MG63 (cell line): ENCODE measurements at places on chromosomes 2 and 18. TPM values are rescaled to one million over a fixed set of nuclear protein-coding genes. Genes with fewer than 3 reads are reported as not detected.

The ZFP36L2 gene
- total RNA-seq, result 9.6 and 19.7 TPM in 2 replicates

The DUSP11 gene
- total RNA-seq, result 13.0 and 26.1 TPM in 2 replicates

The CHST9 gene
- total RNA-seq, result 1.8 TPM in 1 of 2 replicates, not detected in the other

The FAHD2B gene
- total RNA-seq, result 0.72 and 8.0 TPM in 2 replicates

The HMSD gene
- not detected in 2 replicates for total RNA-seq

The PAPOLG gene
- total RNA-seq, result 4.2 and 6.5 TPM in 2 replicates

The ATP9B gene
- total RNA-seq, result 6.1 and 11.7 TPM in 2 replicates

The XDH gene
- total RNA-seq, result 0.69 TPM in 1 of 2 replicates, not detected in the other

The RUFY4 gene
- not detected in 2 replicates for total RNA-seq

The CBLN2 gene
- total RNA-seq, result not detected in 2 replicates

The FARP2 gene
- 35.6 and 37.4 TPM in 2 replicates for total RNA-seq

The BMP10 gene
- total RNA-seq, result not detected in 2 replicates

The FMNL2 gene
- 11.1 and 11.6 TPM in 2 replicates for total RNA-seq

The ADRA2B gene
- total RNA-seq, result 0.03 TPM in 1 of 2 replicates, not detected in the other

GRCh38 chr2:100880730-100881129, 60.8 kb downstream of the NPAS2 start:
- peak; percentile 24 for DNase-seq

DNA sequence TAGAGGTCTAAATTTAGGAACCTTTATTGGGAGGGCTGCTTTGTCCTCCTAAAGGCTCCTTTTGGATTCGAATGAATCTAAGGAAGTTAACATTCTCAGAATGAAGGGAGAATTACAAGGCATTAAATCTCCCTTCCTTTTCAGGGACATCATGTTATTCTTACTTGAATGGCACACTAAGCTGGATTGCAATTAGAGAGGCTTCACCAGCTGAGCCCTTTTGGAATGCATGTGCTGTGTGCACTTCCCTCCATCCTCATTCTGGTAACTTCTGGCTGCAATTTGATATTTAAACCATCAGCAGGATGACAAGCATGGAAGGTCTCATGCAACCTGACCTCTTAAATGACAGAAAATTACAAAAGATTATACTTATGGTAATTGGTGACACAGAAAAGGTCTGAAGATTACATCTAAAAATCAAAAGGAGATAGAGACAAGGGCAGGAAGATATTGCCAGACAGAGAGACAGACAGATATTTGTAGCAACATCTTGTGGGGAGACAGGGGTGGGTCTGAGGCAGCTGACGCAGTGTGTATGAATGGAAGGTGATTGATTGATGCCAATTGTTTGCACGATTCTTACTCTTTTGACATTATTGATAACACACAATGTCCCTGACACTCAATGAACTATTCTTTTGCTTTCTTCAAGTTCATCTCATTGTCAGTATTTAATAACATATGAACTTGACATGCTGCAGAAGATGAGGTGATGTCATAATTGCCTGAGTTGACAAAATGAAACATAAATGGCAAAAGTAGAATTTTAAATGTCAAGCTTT, 570.8 kb upstream of the GYPC start:
- DNase-seq, result no peak

DNA sequence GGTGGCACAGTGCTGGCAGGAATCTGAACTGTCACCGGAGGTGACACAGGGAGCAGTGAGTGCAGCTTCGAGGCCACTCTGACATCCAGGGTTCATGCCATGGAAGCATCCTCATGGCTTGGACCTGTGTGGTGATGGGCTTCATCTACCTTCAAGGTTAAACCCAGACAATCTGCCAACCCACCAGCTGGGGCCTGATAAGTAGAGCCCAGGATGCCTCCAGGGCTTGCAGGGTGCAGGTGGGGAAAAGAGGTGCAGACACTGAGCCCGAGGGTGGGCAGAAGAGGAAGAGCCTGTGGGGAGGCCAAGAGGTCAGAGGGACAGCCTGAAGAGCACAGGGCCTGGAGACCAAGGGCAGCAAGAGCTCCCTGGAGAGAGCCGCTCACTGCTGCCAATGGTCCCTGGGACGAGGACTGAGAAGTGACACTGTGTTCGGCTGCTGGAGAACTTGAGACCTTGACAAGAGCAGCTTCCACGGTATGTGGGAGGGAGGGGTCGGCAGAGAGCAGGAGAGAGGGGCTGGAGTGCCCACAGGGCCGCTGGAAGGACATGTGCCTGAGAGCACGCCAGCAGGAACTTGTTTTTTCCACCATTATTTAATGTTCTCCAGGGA, 8.1 kb upstream of the HES6 start:
- no peak for DNase-seq

- no peak for DNase-seq
Observed at GRCh38 chr2:61014763-61015162, 2.8 kb upstream of the PEX13 start.

- no peak for DNase-seq
Observed at GRCh38 chr2:201467666-201468065, 16.1 kb downstream of the STRADB start.

- no peak for DNase-seq
Observed at GRCh38 chr2:128403814-128404708, 85.4 kb upstream of the HS6ST1 start.

DNA sequence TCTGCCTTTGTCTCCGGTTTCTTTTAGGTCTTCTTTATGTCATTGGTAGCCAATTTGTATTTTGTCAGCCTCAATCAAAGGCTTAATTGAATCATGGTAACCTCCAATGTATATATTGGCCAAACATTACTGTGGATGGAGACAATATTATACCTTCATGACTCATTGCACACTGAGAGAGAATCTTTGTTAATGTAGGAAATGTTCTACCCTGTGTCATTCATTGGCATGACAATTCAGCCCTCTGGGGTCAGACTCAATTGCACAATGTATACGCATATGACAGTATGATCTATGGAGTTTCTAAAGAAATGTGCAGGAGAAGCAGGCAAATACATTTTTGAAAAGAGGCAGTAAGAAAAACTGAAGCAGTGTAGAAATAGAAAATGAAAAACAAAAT, 162.6 kb downstream of the PDE11A start:
- DNase-seq, result no peak

DNA sequence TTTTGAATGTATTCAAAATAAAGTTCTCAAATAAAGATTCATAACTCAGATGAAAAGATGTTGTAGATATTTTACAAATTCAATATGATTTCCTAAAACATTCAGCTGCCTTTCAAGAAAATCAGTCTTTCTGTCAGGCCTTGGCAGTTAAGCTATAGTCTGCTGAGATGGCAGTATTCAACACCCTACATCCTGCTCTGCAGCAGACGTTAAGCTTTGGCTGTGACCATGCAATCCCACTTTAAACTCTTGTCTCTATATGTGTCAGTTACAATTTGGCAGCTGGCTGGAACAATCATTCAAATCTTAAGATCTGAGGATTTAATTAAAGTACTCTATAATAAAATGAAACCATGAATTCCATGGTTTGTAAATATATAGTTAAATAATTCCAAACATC, 567.3 kb upstream of the ZNF804A start:
- DNase-seq, result no peak

- DNase-seq, result peak; percentile 9
Observed at GRCh38 chr2:74333175-74333574, 10.0 kb downstream of the SLC4A5 start.

GRCh38 chr18:75297731-75298130, 87.1 kb downstream of the TSHZ1 start:
- no peak for DNase-seq

DNA sequence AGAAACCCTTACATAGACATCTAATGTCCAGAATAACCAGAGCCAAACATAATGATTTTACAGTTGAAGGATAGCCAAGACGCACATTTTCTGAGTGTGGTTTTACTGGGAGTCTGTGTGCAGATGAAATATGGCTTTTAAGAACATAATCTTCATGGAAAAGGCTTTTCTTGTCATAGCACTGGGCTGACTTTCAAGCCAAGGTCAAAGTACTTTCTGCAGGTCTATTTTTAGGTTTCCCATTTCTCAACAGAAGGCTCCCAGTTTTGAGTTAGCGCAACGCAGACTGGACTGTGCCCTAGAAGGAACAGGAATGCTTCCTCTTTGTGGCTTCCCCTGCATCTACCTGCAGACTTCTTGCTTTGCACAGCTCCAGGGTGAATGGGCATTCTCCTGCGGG, 92.3 kb upstream of the UPP2 start:
- no peak for DNase-seq

- no peak for DNase-seq
Observed at GRCh38 chr18:23154030-23154429, 18.7 kb downstream of the CABLES1 start.

DNA sequence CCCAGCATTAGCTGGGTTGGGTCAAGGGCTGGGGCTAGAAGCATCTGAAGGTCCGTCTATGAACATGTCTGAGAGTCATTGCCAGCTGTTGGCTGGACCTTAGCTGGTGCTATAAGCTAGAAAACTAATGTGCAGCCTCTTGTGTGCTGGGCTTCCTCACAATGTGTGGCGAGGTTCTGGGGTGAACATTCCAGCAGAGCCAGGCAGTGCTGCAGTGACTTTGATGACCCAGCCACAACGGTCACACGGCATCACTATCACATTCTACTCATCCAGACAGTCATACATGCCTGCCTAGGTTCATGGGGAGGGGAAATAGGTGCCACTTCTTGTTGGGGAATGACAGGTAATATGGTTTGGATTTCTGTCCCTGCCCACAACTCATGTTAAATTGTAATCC, 260.5 kb downstream of the CYP26B1 start:
- no peak for DNase-seq

- DNase-seq, result peak; percentile 23
Observed at GRCh38 chr18:77086034-77086433, 46.5 kb downstream of the MBP start.

- no peak for DNase-seq
Observed at GRCh38 chr18:57843386-57843785, 40.3 kb upstream of the ATP8B1 start.

DNA sequence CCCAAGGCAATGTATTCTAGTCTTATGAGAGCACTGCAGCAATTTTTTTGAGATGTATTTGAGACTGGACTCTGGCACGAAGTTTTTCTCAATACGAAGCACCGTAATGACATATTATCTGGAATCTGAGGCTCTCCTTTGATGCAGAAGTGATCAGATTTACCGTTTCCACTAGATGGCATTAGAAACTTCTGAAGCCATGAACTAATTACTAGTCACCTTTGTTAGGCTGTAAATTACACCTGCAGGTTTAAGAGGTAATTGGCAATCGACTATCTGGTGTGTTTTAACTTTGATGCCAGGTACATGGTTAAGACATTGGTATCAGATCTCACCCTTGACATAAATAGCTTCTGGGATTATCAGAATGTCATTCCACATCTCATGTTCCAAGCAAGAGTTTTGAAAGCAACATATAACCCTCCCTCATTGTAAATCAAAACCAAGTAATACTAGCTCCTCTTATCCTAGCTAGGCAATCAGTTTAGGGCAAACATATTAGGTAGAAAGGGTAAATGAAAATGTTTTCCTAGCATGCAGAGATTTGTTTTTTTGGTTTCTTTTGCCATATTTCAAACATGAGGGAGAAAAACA, 254.6 kb upstream of the SPRED2 start:
- no peak for DNase-seq

GRCh38 chr2:110905217-110905616, 172.8 kb downstream of the ACOXL start:
- no peak for DNase-seq

DNA sequence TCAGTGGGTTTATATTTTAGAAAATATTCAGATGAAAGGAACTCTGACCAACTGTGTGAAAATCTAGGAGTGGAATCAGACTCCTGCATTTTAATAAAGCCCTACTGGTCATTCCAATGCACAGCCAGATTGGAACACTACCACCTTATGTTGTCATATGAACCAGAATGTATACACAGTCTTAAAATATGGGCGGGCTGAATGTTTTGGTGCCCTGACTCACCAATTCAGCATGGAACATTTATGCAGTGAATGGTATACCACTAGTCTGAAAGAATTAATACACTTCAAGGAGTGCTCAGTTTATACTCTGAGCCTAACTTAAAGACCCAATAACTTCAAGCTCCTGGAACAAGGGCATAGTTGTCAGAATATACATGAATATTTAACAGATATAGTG, 280.9 kb upstream of the TCF4 start:
- peak; percentile 49 for DNase-seq

DNA sequence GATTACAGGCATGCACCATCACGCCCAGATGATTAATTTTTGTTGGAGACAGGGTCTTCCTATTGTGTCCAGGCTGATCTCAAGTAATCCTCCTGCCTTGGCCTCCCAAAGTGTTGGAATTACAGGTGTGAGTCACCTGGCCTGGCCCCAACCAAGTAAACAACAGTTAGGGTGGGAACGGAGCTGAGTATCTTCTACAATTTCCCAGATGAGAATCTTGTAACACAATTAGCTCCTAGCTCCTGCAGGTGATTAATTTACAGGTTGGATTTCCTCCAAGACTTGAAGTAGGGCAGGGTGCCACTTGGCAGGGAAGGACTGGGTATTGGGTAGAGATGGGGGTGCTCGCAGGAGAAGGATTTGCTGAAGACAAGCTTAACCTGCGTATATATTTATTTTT, 17.8 kb downstream of the NLRC4 start:
- peak; percentile 24 for DNase-seq

DNA sequence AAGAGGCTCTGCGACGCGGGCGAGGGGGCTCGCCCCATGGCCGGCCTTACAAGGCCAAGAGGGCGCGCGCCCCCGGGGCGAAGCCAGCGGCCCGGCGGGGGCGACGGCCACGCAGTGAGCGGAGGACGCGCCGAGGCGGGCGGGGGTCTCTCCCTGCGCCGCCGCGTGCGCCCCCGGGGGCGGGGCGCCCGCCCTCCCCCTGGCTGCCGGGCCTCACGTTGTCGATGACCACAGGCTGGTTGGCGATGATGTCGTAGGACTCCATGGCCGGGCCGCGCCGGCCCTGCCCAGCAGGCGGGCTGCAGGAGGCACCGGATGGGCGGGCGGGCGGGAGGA, 250 bp downstream of the ACTR1B start:
- DNase-seq, result no peak

- DNase-seq, result no peak
Observed at GRCh38 chr18:68301441-68301840, 413.5 kb downstream of the TMX3 start.

DNA sequence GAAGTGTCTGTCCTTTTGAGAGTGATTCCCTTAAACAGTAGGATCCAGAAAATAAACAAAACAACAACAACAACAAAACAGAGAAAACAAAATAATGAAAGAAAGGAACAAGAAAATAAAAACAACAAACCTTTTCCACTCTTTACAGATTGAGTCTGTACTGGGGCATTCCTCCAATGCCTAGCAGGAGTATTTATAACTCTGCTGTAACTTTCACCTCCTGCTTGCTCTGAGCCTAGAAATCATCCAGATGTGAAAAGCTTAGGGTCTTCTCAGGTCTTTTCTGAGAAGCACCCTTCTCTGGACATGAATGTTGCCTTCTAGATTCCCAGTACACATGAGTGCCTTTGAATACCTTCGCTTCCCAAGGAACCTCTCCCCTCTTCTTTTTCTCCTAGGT, 1239.4 kb downstream of the CNTNAP5 start:
- no peak for DNase-seq

GRCh38 chr2:134906726-134907125, 11.9 kb upstream of the CCNT2 start:
- DNase-seq, result no peak

GRCh38 chr2:224876522-224876921, 160.4 kb upstream of the CCDC195 start:
- DNase-seq, result no peak

DNA sequence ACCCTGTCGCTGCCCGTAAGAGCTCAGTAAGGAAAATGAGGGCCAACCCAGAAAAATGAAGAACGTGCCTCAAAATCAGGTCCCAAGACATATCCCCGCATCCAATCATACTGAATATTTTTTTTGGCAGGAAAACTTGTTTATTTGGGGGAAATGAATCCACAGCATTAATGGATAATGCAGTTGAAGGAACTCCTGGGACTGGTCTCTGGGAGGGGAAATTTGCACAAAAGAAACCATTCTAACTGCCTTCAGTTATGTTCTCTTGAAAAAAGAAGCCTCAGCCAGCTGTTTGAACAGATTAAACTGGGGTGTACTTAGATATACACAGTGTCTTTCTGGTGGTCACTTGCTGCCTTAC, 61.3 kb downstream of the SPRED2 start:
- no peak for DNase-seq
